Stimulated activated CD8-positive, alpha-beta memory T cell treated with anti-CD3 and anti-CD28 coated beads, Interleukin-4, amount 100 ng/mL, for 1 hour (primary cell): ENCODE measurements at places on chromosomes 4 and X.
A peak's percentile ranks its signal among the peaks of the same experiment; 100 is the strongest.

DNA sequence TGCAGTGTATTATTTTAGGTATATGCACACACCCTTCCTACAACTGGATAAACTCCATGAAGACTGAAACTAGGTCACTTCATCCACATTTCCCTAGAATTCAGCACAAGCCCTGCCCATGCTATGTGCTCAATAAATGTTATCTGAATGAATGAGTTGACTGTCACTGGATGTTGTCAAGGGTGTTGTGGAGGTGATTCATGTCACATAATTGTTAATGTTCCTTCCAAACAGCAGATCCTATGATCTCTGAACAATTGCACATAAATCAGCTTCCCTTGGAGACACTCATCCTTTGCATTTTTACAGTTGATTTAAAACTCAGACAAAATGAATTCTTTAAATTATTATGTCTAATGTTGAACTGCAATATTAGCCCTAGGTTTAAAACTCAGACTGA is 154.7 kb downstream of the TSPAN5 start:
- DNase-seq = no peak

GRCh38 chr4:96603641-96604040 is 763.7 kb downstream of the PDHA2 start:
- no peak for DNase-seq

- DNase-seq = no peak
Observed at GRCh38 chrX:133979641-133980230, 5.7 kb downstream of the GPC3 start.

DNA sequence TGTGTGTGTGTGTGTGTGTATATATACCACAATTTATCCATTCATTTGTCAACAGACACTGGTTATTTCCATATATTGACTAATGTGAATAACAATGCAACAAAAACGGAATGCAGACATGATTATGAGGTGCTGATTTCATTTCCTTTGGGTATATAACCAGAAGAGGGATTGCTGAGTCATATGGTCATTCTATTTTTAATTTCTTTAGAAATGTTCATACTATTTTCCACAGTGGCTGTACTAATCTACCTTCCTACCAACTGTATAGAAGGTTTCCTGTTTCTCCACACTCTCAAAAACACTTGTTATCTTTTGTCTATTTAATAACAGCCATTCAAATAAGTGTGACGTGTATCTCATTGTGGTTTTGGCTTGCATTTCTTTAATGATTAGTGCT is 269.9 kb downstream of the OPHN1 start:
- DNase-seq = no peak

DNA sequence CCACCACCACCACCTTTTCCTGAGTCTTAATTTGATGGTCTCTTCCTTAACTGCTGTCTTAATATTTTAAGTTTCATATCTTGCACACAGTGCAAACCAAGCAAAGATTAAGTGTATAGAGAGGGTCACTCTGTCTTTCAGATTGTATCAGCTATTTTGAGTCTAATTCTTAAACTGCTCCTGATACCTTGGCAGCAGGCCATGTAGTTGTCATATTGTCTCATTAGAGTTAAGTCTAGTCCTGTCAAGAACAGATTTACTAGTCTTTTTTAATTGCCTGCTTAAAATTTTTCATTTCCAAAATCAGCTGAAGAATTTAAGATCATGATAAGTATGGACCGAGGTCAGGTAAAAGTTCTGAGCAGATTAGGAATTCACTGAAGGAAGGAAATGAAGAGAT is 51.5 kb downstream of the FHIP1A start:
- no peak for DNase-seq

GRCh38 chr4:96260064-96260682 is 420.3 kb downstream of the PDHA2 start:
- no peak for DNase-seq

GRCh38 chr4:31349907-31350306 is 629.7 kb downstream of the PCDH7 start:
- no peak for DNase-seq

GRCh38 chrX:41300758-41301437 is 33.1 kb upstream of the DDX3X start:
- no peak for DNase-seq

- DNase-seq = peak; percentile 11
Observed at GRCh38 chr4:109816082-109816442, 500 bp downstream of the GAR1 start.

DNA sequence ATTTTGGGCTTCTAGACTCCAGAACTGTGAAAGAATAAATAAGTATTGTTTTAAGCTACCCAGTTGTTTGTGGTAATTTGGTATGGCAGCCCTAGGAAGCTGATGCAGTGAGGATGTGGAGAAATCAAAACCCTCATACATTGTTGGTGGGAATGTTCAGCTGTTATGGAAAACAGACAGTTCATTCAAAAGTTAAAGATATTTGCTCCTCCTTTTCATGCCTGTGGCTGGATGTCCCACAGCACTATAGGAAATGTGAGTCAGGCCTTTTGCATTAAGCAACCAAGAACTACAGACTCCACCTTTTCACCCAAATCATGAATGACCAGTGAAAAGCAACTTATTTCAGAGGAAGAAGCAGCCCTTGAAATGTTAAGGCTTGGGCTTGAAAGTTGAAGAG is 6.7 kb downstream of the BBS12 start:
- DNase-seq = no peak

DNA sequence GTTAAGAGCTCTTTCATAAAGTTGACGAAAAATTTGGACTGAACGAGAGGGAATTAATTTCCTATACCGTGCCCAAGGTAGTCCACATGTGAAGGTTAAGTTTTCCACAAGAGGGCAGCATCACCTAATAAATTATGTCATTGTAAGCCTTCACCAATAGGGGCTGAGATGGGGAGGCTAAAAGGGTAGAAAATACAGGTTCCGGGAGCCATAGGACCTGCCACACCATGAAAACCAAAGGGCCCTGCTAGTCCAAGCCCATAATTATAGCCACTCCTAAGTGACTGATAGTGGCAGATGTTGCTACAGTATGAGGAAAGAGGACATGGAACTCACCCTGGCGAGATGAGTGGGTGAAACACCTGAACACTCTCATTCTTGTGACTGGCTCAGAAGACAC is 122.2 kb downstream of the SHROOM4 start:
- no peak for DNase-seq

- DNase-seq = no peak
Observed at GRCh38 chr4:94728056-94728766, 29.5 kb upstream of the BMPR1B start.

- no peak for DNase-seq
Observed at GRCh38 chr4:146023334-146023967, 84.8 kb upstream of the ZNF827 start.
